ENCODE measurements at places on chromosomes 7 and 10.

GRCh38 chr7:134262322-134262721, 54.4 kb downstream of the SLC35B4 start:
- DNase-seq, result no peak

GRCh38 chr7:41294556-41295454, 408.1 kb downstream of the INHBA start:
- no peak for DNase-seq

DNA sequence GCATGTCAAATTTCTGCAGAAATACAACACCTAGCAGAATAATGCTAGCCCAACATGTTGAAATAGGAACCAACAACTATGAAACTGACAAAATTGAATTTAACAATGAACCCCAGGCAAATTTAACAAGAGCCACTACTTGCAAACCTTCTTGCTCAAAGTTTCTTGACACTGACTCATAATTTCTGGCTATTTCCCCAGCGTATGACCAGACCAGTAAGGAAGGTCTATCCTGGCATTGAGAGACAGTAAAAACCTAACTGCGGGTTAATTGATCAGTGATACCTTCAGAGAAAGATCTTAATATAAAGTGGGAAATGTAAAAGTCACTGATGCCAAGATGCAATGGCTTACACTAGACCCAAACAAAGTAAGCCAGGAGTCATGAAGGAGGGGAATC, 510.1 kb downstream of the ARL4A start:
- DNase-seq, result no peak

DNA sequence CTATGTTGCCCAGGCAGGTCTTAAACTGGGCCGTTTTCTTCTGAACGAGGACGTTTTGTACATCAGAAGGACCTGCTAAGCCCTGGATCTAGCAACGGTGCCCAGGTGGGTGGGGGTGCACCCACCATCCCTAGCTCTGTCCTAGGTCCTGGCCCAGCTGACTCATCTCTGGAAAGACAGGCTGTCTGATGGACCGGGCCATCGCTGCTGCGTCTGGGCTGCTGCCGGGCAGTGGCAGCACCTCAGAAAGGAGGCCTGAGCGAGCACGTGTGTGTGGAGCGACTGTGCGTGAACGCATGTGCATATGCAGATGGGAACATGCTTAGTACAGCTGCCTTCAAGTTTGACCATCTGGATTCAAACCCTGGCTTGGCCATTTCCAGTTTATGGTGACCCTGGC, 7.3 kb upstream of the ELFN1 start:
- no peak for DNase-seq

DNA sequence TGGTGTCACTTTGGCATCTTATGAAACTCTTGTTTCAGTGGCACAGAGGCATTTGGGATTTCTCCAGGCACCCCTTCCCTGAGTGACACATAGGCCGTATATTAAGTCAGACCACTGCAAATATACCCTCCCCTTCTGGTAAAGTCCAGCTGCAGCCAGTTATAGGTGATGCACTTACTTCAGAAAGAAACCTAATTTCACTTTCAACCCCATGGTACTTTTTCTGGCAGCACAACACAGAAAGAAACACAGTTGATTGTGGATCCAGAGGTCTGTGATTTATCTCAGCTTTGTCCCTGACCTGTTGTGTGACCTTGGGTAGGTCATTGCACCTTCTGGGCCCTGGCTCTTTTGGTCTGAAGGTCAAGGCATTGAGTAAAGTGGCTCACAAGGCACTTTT, 173.2 kb downstream of the BUB3 start:
- DNase-seq, result no peak

- DNase-seq, result no peak
Observed at GRCh38 chr10:96138102-96138501, 8.0 kb downstream of the ZNF518A start.

- no peak for DNase-seq
Observed at GRCh38 chr7:83362871-83363550, 200.3 kb upstream of the PCLO start.

DNA sequence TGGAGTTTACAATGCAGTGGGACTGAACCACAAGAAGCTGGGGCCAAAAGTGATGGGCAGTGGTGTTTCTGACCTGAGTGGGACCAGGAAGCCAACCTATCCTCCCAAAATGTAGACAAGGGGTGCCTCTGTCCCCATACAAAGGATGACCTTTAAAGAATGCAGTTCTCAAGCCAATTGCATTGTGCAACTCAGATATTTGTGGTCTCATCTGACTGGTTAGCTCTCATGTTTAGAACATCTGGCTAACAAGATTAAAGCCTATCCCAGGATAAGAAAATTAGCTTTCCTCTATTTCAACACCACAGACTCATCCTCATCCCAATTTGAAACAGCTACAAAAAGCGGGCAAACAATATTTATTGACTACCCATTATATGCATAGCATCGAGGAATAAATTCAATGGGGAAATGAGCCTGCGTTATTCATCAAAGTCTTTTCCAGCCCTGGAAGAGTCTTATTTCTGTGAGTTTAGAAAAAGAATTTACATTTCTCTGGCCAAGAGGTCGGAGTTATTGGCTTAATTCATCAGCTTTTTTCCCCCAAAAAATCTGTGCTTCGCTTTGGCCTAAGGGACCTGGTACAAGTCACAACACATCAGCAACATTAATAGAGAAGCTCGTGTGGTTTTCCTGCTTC, 26.7 kb downstream of the ELMO1 start:
- no peak for DNase-seq

DNA sequence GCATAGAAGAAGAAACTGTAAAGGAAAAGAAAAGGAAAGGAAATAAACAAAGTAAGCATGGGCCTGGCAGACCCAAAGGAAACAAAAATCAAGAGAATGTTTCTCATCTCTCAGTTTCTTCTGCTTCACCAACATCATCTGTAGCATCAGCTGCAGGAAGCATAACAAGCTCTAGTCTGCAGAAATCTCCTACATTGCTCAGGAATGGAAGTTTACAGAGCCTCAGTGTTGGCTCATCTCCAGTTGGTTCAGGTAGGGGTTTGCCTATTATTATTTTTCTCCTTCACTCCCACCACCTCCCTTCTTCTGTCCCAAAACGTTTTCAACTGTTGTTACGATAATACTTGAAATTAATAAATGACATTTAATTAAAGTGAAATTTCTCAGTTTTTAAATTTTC, 139.6 kb downstream of the MLLT10 start:
- no peak for DNase-seq

DNA sequence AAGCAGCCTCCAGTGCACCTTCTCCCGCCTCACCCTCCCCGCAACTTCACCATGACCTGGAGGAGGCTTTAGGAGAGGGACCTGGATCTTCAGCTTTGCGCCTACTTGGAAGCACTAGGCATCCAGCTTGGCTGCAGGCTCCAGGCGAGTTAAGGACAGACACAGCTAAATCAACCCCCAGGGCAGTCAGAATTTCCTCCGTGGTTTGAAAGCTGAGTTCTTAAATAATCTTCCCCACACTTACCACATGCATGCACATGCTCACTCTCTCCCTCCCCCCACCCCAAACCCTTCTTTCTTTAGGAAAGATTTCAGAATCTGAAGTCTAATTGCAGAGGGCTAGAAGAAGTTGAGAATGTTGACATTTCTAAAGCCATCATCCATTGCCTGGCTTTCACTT, 36.7 kb upstream of the LRRC4 start:
- DNase-seq, result no peak

DNA sequence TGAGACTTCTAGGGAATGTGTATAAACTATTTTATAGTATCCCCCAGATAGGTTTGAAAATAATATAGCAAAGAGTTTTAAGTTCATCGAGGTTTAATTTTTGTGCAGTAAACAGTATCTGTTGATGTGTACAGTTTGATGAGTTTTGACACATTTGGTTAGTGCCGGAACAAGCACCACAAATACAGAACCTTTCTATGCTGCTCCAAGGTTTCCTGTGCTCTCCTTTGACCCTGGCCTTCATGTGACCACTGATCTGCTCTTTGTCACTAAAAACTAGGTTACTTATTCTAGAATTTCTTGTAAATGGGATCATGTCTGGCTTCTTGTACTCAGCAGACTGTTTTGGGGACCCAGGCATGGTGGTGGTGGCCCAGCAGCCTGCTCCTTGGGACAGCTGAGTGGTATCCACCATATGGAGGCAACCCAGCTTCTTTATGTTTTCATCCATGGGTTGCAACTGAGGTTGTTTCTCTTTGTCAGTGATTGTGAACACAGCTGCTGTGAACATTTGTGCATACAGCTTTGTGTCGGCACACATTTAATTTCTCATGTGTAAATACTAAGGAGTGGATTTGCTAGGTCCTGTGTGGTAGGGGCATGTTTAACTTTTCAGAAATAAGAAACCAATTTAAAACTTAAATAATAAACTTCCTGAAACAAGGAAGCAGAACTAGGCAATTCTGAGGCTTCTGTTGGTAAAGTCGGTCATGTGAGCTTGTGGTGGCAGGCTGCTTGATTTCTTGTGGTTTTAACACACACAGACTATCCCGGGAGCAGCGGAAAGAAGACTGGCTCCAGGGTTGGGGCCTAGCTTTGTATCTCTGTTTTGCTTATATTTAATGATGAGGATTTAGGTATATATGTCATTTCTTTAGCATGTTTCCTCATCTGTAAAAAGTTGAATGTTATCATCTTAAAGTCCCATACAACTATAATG, 219.4 kb downstream of the ABCA13 start:
- DNase-seq, result no peak
